ENCODE measurements at places on chromosomes 3 and 15.

GRCh38 chr3:195203606-195204005, 67.4 kb downstream of the XXYLT1 start:
- DNase-seq, result no peak

GRCh38 chr3:40649346-40649745, 124.6 kb downstream of the ZNF621 start:
- DNase-seq, result no peak

- no peak for DNase-seq
These were observed 54.8 kb downstream of the ZNF609 start for GRCh38 chr15:64515196-64515595.

- no peak for DNase-seq
These were observed 557.2 kb downstream of the EPHB1 start for GRCh38 chr3:135352213-135352612.

GRCh38 chr15:61720197-61720704, 340.0 kb downstream of the VPS13C start:
- DNase-seq, result no peak

GRCh38 chr3:191997579-191998268, 536.8 kb downstream of the PYDC2 start:
- no peak for DNase-seq

DNA sequence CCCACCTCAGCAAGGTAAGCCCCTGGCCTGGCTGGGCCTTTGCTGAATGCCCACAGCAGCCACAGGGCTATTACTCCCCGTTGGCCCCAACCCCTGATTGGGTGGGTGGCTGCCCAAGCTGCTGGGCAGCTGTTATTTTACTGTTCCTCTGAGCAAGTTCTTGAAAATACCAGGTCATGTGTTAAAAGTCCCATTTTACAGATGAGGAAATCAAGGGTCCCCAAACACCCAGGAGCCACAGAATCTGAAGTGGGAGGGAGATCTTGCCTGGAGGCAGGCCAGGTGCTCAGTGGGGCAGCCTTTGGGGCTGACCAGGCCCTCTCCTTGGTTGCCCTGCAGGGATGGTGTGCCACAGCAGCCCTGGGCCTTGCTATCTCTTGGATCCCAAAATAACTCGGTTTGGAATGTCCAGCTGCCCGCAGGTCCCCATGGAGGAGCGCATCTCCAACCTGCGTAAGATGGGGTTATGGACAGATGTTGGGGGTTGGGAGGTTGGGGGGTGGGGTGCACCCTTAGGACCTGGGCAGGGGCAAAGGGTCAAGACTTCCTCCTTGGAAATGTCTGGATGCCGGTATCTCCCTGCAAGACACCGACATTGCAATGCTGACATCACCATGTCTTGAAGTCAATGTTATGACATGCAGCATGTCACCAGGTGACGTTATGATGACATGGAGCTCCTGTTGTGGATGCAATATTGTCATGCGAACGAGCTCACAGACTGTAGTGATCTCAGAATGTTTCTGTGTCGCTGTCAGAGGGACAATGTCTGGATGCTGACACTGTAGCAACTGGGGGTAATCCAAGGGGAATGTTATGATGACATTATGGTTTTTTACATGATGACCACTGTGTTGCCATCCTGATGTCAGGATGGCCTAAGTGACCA, 13.3 kb upstream of the CSPG4 start:
- peak; percentile 22 for DNase-seq

Data from inflammatory macrophage treated with lipopolysaccharide for 4 hours (primary cell).